ENCODE measurements at places on chromosomes 1 and 21.

DNA sequence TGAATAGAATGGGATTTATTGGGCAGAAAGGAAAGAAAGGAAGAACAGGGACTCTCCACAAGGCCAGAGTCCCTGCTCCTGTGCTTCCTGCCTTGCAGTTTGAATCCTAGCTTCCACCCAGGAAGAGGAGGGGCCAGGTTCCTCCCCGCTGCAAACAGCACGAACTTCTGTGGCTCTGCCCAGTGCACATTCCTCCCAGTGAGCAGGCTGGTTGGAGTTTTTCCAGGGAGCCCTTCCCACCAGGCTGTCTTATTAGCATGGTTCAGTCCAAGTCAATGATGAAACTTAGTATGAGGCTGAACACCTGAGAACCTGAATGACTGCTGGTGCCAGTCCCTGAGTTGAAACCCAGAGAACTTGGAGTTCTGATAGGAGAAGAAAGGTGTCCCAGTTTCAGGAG, 247.2 kb downstream of the DUSP10 start:
- no peak for DNase-seq

DNA sequence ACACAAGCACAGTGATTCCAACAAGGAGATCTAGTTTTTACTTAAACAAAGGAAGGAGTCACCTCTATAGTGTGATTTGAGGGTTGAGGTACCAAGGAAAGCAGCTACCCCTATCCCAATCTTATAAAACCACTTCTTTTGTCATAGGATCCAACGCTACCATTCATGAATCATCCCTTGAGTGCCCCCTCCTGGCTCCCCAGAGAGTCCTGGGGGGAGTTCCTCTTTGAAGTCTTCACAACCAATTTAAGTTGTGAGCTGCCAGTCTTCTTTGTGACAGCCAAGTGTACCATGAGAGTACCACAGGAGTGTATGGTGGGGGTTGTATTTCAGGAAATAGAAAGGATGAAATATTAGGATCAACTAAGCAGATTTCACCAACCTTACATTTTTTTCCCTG, 39.1 kb upstream of the NHLH2 start:
- no peak for DNase-seq

DNA sequence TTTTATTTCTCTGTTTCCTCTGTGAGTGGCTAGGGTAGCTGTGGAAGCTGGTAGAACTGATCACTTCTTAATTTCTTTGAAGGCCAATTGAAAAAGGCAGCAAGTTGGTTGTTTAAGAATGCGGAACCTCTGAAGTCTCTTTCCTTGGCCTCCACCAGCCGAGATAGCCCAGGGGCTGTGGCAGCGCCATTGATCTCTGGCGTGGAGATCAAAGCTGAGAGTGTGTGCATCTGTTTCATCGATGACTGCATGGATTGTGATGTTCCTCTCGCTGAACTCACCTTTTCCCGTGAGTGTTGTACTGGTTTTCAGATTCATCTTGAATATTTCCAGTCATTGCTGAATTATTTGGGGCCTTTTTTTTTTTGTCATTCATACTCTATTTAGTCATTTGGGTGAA, 97.7 kb downstream of the VPS13D start:
- no peak for DNase-seq

DNA sequence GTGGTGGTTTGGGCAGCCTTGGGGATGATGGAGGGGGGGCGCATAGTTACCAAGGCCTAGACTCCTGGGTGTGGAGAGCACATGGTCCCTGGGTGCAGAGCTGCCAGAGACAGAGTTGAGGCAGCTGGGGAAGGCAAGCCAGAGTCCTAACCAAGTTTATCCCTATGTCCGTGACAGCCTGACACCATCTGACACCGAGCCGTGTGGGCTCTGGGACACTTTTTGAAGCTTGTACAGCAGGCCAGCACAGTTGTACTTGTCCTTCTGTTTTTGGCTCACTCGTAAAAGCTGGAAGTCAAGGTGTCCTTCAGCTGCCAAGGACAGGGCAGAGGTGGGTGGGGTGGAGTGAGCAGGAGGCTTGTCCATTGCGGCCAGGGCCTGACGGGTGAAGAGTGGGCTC, 28.5 kb downstream of the SLC26A9 start:
- DNase-seq: no peak

DNA sequence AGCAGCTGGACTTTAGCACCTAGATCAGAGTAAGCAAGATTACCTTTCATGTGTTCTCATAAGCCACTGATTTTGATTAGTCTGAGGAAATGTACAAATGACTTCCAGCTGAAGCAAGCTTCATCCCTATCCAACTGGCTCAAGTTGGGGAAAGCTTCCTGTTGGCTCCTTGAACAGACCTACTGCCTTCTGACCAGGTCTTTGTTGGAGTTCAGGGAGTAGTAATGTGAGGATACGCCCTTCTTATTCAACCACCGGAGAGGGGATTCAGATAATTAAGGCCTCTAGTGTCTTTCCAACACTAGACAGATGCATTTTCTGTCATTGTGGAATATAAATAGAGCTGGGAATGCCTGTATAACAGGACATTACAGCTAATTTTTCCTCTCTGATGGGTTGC, 268.9 kb downstream of the TGFB2 start:
- DNase-seq: no peak

- DNase-seq: peak; percentile 20
Observed at GRCh38 chr1:239387304-239388158, 1.2 kb downstream of the CHRM3 start.

- DNase-seq: no peak
Observed at GRCh38 chr21:15063081-15063813, 1.6 kb downstream of the NRIP1 start.

GRCh38 chr1:202982715-202983430, 15.8 kb upstream of the CYB5R1 start:
- no peak for DNase-seq

DNA sequence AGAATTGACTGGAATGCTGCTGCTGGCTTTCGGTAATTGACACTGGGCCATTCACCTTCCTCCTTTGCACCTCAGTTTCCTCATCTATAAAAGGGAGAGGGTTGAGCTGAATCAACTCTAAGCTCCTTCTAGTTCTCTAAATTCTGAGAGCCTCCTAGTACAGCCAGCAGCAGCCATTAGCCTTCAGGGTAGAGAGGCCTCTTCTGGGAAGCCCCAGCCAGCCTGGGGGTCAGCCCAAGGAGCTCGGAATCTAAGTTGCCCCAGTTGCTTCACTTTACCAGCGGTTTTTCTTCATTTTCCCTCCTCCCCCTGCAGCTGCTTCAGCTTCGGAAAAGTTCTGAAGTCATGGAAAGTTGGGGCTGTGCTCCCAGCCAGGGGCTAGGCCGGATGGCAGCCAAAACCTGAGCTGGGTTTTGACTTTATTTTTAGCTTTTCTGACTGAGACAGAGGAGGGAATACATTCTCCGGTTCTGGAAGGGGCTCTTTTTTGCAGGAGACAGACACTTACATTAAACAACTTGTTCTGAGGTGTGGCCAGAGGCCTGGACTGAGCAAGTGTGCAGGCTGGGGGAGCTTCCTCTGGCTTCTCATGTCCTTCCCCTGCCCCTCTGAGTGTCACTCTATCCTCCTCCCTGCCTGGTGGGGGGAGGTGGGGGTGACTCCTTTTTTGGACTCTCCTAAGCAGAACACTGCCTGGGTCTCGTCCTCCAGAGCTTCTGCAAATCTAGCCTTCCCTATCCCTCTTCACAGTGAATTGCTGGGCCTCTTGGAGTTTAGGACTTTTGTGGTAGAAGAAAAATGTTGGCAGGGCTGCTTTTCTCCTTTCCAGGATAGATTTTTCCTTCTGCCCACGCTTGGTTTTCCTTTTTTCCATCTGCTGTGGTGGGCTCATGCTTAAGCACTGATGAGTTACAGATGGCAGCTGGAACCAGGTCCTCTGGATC, 14.4 kb downstream of the LMNA start:
- no peak for DNase-seq

- DNase-seq: no peak
Observed at GRCh38 chr21:36193200-36193599, 36.6 kb downstream of the DOP1B start.

GRCh38 chr21:15695241-15695640, 34.5 kb upstream of the USP25 start:
- no peak for DNase-seq

DNA sequence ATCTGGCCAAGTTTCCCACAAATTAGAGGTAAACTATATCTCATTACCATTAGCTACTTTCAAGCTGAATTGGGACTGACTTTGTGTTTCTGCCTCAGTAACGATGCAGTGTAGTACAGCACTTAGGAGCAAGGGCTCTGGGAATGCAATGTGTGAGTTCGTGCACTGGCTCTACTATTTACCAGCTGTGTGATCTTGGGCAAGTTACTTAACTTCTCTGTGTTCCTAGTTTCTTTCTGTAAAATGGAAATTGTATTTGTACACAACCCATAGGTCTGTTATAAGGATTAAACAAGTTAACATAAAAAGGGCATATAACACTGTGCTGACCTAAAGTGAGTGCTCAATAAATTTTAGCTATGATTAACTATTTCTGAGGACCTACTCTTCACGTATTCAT, 65.0 kb upstream of the CSF1 start:
- DNase-seq: no peak

DNA sequence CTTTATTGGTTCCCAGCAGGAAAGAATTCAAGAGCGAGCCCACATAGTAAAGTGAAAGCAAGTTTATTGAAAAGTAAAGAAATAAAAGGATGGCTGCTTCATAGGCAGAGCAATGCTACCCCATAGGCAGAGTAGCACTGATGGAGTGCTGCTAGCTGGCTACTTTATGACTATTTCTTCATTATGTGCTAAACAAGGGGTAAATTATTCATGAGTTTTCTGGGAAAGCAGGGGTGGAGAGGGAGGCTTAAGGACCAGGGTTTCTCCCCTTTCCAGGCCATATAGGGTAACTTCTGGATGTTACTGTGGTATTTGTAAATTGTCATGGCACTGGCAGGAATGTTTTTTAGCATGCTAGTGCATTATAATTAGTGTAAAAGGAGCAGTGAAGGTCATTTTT, 1271.4 kb downstream of the KCNT2 start:
- no peak for DNase-seq

All from right lobe of liver (tissue), 6 donors.